ENCODE measurements at places on chromosomes 4 and X. TPM values are rescaled to one million over a fixed set of nuclear protein-coding genes. Genes with fewer than 3 reads are reported as not detected.

Gene ADH4
- total RNA-seq = not detected

DNA sequence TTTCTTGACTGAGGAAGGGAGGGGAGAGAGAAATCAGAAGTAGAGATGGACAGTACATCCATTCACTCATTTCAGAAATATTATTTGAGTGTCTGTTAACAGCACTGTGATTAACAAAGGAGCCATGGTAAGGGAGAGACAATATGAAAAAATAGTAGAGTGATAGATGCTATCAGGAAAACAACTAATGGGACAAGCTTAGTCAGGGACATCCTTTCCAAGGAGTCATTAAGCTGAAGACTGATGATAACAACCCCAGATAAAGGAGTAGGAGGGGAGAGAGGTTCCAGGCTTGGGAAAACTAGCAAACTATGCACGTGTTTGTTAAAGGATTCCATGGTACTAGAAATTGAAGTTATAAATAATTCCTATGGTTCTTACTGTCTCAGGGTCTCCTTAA is 122.2 kb downstream of the CBR4 start:
- DNase-seq = no peak
- H3K27me3 ChIP-seq = no peaks in the 10 kb centered on the region
- peaks cover 66% of the 10 kb centered on the region for H3K4me1 ChIP-seq

- no peak overlapping the region for H3K4me3 ChIP-seq
- no peaks in the 10 kb centered on the region for H3K4me1 ChIP-seq
- peaks cover 4% of the 10 kb centered on the region for H3K36me3 ChIP-seq
- H3K27ac ChIP-seq = peak overlapping the region; percentile 82
Observed at GRCh38 chr4:38133711-38134480, 173.7 kb downstream of the PTTG2 start.

GRCh38 chr4:106315476-106315967 is 487 bp downstream of the TBCK start:
- H3K4me1 ChIP-seq = peaks cover 43% of the 10 kb centered on the region
- no peak for DNase-seq
- H3K36me3 ChIP-seq = no peaks in the 10 kb centered on the region
- no peaks in the 10 kb centered on the region for H3K27me3 ChIP-seq
- H3K4me3 ChIP-seq = peak overlapping the region; percentile 79
- peak overlapping the region; percentile 92 for H3K27ac ChIP-seq

DNA sequence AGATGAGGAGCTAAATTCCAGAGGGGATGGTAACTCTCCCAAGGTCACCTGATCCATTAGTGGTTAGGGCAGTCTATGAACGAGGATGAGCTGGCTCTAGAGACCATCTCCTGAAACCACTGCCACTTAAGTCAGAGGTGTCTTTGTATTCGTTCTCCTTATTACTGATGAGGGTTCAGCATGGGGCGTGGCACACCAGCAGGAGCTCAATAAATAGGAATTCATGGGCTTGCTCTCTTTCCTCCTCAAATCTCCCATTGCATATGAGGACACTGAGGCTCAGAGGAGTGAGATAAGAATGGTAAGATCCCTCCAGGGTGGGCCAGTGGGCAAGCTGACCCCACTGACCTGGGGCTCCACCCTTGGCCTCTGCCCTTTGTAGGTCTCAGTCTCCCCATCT is 1.7 kb upstream of the GATA1 start:
- no peaks in the 10 kb centered on the region for H3K4me1 ChIP-seq
- H3K27ac ChIP-seq = no peak overlapping the region
- no peaks in the 10 kb centered on the region for H3K36me3 ChIP-seq
- H3K4me3 ChIP-seq = no peak overlapping the region

DNA sequence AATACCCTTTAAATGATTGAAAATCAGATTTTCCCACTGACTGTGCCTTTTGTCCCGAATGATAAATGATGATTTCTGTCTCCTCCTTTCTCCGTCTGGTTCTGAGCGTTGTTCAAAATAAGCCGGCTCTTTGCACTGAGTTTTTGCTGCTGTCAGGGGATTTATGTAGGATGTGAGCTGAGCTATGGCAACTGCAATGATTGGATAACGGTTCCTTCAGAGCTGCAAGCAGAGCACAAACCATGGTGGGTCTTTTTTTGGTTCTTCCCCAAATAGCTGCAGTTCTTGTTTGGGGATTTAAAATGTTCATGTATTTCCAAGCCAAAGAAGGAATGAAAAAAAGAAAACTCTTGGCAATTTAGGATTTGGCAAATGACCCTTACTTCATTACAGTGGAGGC is 124.5 kb upstream of the CASK start:
- H3K4me1 ChIP-seq = no peaks in the 10 kb centered on the region
- DNase-seq = no peak
- H3K4me3 ChIP-seq = no peak overlapping the region
- no peak overlapping the region for H3K27ac ChIP-seq

Data from sigmoid colon (tissue), 7 donors.